ENCODE measurements at places on chromosomes 6 and 20. TPM values are rescaled to one million over a fixed set of nuclear protein-coding genes. Genes with fewer than 3 reads are reported as not detected.

The PPP1R3G gene
- 1.3 TPM for total RNA-seq

- H3K27me3 ChIP-seq, result no peaks in the 10 kb centered on the region
- H3K4me3 ChIP-seq, result no peak overlapping the region
- H3K4me1 ChIP-seq, result peaks cover 26% of the 10 kb centered on the region
- peaks cover 8% of the 10 kb centered on the region for H3K36me3 ChIP-seq
- DNase-seq, result no peak
These were observed 61.4 kb downstream of the CD24 start for GRCh38 chr6:106913111-106913510.

The VEGFA gene
- total RNA-seq, result 185 TPM

DNA sequence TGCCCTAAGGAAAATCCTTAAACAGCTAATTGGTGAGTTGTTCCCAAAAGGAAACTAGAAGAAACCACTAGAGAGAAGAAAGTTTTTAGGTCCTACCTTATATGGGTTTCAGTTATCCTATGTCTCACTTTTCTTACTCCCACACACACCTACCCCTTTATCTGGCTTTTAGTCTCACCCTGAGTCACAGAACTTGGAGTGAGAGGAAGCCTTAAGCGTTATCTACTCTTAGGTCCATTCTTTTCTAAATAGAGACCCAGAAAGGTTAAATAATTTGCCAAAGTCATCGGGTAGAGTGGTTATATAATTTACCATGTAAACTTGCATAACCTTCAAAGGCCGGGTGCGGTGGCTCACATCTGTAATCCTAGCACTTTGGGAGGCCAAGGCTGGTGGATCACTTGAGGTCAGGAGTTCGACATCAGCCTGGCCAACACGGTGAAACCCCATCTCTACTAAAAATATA lies 4.3 kb upstream of the RPP21 start:
- peaks cover 5% of the 10 kb centered on the region for H3K4me1 ChIP-seq
- peaks cover 29% of the 10 kb centered on the region for H3K36me3 ChIP-seq
- no peaks in the 10 kb centered on the region for H3K27me3 ChIP-seq
- no peak overlapping the region for H3K4me3 ChIP-seq
- no peak overlapping the region for H3K27ac ChIP-seq

GRCh38 chr6:87741001-87741650 lies 39.1 kb upstream of the AKIRIN2 start:
- H3K4me3 ChIP-seq, result no peak overlapping the region
- H3K27ac ChIP-seq, result no peak overlapping the region
- no peak for DNase-seq
- H3K27me3 ChIP-seq, result no peaks in the 10 kb centered on the region

DNA sequence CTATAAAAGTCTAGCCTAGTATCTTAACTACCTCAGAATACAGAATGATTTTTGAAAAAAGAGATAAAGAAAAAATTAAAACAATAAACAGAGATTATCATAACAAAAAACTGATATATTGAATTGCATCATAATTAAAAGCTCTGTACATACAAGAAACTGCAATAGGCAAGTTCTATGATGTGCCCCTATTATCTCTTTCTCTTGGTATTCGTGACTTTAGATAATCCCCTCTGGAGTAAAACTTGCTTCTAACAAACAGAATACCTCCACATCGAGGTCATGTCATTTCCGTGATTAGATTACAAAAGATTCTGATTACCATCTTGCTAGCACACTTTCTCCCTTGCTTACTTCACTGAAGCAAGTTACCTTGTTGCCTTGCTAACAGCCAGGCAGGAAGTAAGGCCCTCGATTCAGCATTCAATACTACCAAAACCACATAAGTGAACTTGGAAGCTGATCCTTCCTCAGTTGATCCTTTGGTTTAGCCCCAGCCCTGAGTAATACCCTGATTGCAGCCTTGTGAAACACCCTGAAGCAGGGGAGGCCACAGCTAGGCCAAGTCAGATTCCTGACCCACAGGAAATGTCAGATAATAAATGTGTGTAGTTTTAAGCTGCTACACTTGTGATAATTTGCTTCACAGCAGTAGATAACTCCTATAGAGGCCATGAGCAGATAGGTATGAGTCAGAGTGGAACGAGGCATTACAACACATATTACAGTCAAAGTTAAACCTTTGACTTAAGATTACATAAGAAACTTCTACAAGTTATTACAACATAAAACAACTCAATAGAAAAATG lies 53.7 kb upstream of the TMX4 start:
- no peak for DNase-seq
- no peaks in the 10 kb centered on the region for H3K36me3 ChIP-seq
- H3K4me1 ChIP-seq, result peaks cover 40% of the 10 kb centered on the region
- no peaks in the 10 kb centered on the region for H3K27me3 ChIP-seq
- peak overlapping the region; percentile 89 for H3K27ac ChIP-seq

The PDYN gene
- total RNA-seq, result not detected

DNA sequence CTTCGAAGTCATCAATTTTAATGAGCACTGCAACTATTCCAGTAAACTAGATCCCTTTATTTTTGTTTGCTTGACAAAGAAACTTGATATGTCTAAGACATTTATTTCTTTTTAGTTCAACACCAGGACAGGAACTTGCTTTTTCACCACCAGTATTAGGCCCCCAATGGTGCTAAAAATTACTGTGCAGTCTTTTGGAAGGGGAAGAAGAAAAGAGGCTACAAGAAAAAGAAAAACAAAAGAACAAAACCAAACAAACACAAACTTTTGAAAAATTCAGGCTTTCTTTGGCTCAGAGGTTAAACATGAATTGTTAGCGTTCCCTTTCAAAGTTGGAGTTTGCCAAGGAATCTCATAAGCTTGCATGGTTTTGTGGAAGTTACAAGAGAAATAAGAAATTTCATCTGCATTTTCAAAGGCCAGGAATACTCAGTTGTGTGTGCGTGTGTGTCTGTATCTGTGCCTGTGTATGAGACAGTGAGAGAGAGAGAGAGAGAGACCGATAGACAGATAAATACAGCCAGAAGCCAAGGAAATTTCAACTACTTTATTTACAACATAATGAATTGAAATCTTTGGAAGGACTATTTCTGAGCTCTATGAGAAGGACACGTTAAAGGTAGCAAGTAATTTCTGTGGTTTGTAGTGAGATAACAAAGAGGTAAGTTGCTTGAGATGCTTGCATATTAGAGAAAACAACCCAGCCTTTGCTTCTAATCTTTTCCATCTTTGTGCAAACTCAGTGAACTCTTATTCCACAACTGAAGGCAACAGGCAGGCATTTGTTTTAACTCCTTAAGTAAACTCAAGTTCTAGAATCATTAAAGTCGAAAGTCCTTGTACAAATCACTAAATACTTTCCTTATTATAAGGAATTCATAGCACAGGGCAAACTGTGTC lies 171.0 kb upstream of the CITED2 start:
- H3K27me3 ChIP-seq, result no peaks in the 10 kb centered on the region
- H3K36me3 ChIP-seq, result no peaks in the 10 kb centered on the region
- H3K4me1 ChIP-seq, result peaks cover 54% of the 10 kb centered on the region
- DNase-seq, result no peak
- H3K27ac ChIP-seq, result peak overlapping the region; percentile 87
- peak overlapping the region; percentile 13 for H3K4me3 ChIP-seq

The VARS1 gene
- total RNA-seq, result 82.8 TPM

- H3K4me3 ChIP-seq, result no peak overlapping the region
- H3K27me3 ChIP-seq, result no peaks in the 10 kb centered on the region
- DNase-seq, result no peak
- peaks cover 8% of the 10 kb centered on the region for H3K36me3 ChIP-seq
These were observed 69.2 kb downstream of the SLC23A2 start for GRCh38 chr20:4932061-4932460.

The CDC40 gene
- total RNA-seq, result 22.9 TPM

All from mesothelial cell of epicardium (in vitro differentiated cells).